ENCODE measurements at places on chromosomes 5 and 9.

DNA sequence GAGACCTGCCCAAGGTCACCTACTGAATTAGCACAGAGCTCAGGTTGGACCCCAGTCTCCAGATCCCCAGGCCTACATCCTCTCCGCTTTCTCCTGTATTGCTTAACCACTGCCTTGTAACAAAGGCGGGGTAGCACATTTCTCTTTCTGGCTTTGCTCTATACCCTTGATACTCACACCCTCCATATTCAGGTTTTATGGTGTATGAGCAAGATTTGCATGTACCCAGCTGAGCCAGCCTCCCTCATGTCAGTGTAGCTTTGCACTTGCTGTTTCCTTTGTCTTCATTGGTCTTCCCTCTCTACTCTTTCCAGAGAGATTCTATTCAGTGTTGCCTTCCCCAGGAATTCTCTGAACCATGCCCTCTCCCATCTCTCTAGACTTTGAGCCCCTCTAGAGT is 19.6 kb upstream of the ZCCHC7 start:
- DNase-seq: no peak

- no peak for DNase-seq
Observed at GRCh38 chr9:84366683-84367082, 26.1 kb upstream of the SLC28A3 start.

- DNase-seq: no peak
Observed at GRCh38 chr5:45252978-45253377, 443.2 kb downstream of the HCN1 start.

DNA sequence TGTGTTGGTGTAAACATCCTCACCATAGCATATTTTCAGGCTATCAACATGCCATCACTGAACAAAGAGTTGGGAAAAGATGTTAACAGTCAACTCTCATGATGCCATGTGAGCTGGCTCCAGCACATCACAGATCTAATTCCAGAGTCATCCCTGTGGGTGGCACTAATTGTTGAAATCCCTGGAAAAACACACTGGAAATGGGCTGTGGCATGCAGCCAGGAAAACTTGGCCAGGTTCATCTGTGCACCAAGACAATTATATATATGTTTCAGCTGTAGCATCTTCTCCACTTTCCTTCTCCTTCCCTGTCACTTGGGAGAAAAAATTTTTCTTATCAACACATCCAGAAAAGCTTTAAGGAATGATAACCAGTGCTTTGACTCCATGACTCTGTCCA is 313.7 kb downstream of the TRIM32 start:
- DNase-seq: no peak

DNA sequence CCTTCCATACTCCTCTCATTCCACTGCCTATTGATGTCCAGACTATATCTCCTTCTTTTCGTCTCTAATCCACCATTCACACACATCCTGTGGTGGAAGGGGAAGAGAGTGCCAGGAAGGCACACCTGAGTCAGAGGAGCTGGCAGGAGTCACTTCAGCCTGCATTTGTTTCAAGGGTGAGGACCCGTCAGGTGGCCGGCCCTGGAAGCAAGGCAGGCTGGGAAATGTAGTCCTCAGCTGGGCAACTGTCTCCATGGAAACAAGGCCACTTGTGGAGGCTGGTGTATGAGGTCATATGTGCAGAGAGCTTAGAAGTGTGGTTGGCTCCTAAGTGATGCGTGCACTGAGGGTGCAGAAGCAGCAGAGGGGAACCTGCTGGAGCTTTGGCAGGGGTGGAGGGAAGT is 278.4 kb downstream of the NSG2 start:
- DNase-seq: no peak

GRCh38 chr5:27048510-27048909 is 10.1 kb upstream of the CDH9 start:
- no peak for DNase-seq

- DNase-seq: no peak
Observed at GRCh38 chr5:151617841-151618710, 26.9 kb upstream of the FAT2 start.

DNA sequence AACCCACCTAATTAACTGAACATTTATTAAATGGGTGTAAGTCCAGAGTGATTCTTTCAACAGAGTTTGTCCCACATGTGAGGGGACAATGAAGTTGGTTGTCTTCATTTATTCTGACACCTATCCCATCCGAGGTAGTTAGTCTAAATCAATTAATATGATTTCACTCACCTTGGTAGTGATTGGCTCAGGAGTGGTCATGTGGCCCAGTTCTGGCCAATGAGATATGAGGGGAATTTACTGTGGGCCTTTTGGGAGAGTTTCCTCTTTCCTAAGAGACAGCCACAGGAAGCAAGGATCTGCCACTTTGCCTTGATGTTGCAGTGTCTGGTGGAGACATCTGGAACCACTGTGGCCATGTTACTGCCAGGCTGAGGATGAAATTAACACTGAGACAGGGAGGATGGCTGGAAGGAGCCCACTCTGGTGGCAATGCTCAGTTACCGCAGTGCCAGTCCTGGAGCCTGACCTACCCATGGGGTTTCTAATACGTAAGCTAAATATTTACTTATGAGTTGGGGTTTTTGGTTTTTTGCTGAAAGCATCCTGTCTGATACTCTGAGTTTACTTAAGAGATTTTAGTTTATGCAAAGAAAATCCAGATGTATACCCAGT is 118.6 kb downstream of the FGF18 start:
- no peak for DNase-seq

DNA sequence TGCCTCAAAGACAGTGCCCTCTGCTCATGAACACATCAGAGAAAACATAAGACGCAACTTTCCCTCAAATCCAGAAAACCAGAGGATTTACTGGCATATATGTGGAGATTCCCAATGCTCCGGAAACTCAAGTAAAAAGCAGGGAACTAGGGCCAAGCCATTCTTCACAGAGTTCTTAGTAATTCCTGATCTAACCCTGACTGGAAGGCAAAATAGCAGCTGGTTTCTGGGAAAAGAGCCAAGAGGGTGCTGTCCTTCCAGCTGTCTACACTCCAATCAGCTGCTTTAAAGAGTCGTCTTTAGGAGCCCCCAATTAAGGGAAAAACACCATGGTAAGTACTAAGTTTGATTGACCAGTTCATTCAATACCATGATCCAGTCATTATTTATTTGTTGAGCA is 49.6 kb downstream of the GNA14 start:
- no peak for DNase-seq

- DNase-seq: no peak
Observed at GRCh38 chr5:14753292-14753691, 88.8 kb downstream of the OTULIN start.

DNA sequence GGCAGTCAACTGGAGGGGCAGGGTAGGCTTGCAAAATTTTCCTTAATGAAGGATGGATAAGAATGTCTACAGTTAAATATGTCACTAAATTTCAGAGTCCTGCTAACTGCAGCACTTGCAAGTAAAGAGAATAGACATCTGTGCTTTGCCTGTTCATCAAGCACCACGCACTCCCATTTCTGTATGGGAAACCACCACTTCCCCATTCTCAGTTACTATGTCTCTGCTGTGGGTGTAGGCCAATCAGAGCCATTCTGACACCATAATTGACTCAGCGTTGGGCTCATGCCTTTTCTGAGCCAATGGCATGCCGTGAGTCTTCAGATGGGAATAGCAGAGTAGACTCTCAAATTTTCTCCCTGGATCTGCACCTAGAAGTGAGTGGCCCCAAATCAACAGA is 247.5 kb downstream of the GABRB2 start:
- no peak for DNase-seq

- no peak for DNase-seq
Observed at GRCh38 chr9:118473521-118473920, 769.3 kb downstream of the TLR4 start.

GRCh38 chr5:43287493-43287892 is 25.7 kb downstream of the HMGCS1 start:
- DNase-seq: no peak

GRCh38 chr5:72988769-72989168 is 32.9 kb downstream of the FCHO2 start:
- no peak for DNase-seq

- DNase-seq: no peak
Observed at GRCh38 chr5:134127988-134128647, 13.6 kb downstream of the TCF7 start.

Data from anterior cingulate cortex (tissue), 58 donors.